ENCODE measurements at places on chromosomes 5 and 9.

- no peaks in the 10 kb centered on the region for H3K36me3 ChIP-seq
- peak overlapping the region; percentile 68 for H3K27ac ChIP-seq
- H3K27me3 ChIP-seq = no peaks in the 10 kb centered on the region
- peak; percentile 43 for DNase-seq
- peak overlapping the region; percentile 21 for H3K4me3 ChIP-seq
- H3K4me1 ChIP-seq = peaks cover 76% of the 10 kb centered on the region
Measured at GRCh38 chr5:59065554-59065953, 482.7 kb downstream of the RAB3C start.

DNA sequence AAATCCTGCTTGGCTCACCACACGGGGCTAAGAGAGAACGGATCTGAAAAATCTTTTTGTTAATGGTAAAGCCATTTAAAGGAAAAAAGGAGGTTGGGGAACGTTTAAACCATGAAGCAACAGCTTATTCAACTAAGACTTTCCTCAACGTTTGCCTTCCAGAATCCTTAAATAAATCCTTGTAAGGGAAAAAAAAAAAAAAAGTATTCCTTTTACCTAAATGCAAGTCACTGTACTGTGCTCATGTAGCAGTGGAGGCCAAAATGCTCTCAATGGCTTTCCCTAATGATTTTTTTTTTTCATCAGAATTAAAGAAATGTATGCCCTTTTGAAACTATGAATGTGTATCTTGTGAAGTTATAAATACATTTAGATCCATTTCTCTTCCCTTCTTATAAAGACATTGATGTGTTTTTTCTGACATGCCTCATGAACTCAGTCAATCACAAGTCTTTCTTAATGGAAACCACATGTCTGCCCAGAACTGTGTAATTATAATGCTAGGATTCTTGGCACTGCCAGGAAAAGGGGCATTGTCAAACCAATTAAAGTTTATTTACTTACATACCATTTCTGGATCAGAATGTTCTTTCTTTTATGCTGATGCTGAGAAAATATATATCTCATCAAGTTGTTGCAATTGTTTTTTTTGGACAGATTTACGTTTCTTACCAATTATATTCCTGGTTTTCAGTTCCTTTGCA, 107.5 kb downstream of the EBF1 start:
- H3K27me3 ChIP-seq = no peaks in the 10 kb centered on the region
- DNase-seq = no peak
- H3K4me1 ChIP-seq = no peaks in the 10 kb centered on the region
- H3K36me3 ChIP-seq = no peaks in the 10 kb centered on the region

GRCh38 chr5:123755653-123756317, 243.8 kb downstream of the CSNK1G3 start:
- H3K27me3 ChIP-seq = 0 out of 2 replicates have a peak, but pooled peaks cover 2% of the 10 kb centered on the region
- H3K4me1 ChIP-seq = peaks cover 55% of the 10 kb centered on the region
- no peaks in the 10 kb centered on the region for H3K36me3 ChIP-seq
- H3K4me3 ChIP-seq = peak overlapping the region; percentile 65
- DNase-seq = peak; percentile 82
- H3K27ac ChIP-seq = peak overlapping the region; percentile 81

DNA sequence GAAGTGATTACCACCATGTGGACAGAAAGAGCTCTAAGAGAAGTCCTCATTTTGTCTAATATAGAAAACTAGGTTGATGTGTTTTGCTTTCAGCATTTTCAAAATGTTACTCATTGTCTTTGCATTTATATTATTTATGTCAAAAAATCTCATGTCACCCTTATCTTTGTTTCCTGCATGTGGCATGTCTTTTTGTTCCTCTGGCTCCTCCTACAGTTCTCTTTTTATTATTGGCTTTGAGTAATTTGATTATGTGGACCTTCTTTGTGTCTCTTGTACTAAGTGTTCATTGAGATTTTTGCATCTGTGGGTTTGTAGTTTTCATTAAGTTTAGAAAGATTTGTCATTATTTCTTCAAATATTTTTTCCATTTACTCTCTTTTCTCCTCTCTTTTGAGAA, 58.8 kb downstream of the GNG10 start:
- no peak overlapping the region for H3K4me3 ChIP-seq
- no peak overlapping the region for H3K27ac ChIP-seq
- no peaks in the 10 kb centered on the region for H3K27me3 ChIP-seq
- no peaks in the 10 kb centered on the region for H3K36me3 ChIP-seq

GRCh38 chr5:1208743-1209488, 7.5 kb downstream of the SLC6A19 start:
- no peak overlapping the region for H3K4me3 ChIP-seq
- H3K4me1 ChIP-seq = no peaks in the 10 kb centered on the region
- H3K27me3 ChIP-seq = peaks cover 15% of the 10 kb centered on the region
- H3K36me3 ChIP-seq = no peaks in the 10 kb centered on the region
- no peak overlapping the region for H3K27ac ChIP-seq

DNA sequence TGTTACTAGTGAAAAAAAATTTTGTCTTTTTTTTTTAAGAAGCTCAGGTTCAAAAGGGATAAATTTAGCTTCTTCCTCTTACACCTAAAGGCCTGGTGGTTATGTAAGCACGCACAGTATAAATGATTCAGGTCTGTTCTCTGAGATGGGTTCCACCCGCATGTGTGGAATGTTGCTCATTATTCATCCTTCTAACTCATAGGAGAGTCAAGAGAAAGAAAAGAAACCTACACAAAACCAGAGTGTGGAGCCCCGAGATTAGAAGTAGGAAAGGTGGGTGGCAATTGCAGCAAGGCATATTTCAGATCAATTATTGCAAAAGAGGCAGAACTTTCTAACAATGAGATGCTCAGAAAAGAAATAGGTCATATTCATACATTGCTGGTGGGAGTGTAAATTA, 13.5 kb downstream of the PLAC8L1 start:
- no peaks in the 10 kb centered on the region for H3K27me3 ChIP-seq
- no peaks in the 10 kb centered on the region for H3K36me3 ChIP-seq
- DNase-seq = no peak
- H3K4me1 ChIP-seq = peaks cover 6% of the 10 kb centered on the region
